Bronchial smooth muscle cell (primary cell): ENCODE measurements at places on chromosomes 13 and 19. TPM values are rescaled to one million over a fixed set of nuclear protein-coding genes. Genes with fewer than 3 reads are reported as not detected.

Gene LILRA5
- not detected in 2 replicates for total RNA-seq

Gene ANGPTL8
- not detected in 2 replicates for total RNA-seq

Gene NCAN
- total RNA-seq, result under 0.01 TPM in 1 of 2 replicates, not detected in the other

Gene ZNF540
- total RNA-seq, result 0.95 and 1.0 TPM in 2 replicates

Gene TTC9B
- 0.17 TPM in 1 of 2 replicates, not detected in the other for total RNA-seq
